ENCODE measurements at places on chromosomes 12 and 14.

- no peaks in the 10 kb centered on the region for H3K27me3 ChIP-seq
- H3K36me3 ChIP-seq, result no peaks in the 10 kb centered on the region
- H3K4me3 ChIP-seq, result no peak overlapping the region
Observed at GRCh38 chr14:78075555-78076277, 94.5 kb upstream of the NRXN3 start.

DNA sequence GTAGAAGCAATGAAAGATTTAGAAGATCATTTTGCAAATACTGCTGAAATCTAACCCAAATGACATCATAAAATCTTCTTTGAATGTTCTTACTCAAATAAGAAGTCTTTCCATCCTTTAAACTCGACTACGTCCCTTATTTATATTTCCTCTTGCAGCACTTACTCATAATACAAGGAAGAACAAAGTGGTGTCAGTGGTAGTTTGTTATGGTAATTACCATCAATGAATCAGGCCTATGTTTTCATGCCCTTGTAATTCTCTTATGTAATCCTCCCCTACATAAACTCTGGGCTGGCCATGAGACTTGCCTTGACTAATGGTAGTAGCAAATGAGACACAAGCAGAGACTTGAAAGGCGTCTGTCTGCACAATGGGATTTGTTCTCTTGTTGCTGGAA, 17.0 kb downstream of the EEA1 start:
- no peak overlapping the region for H3K27ac ChIP-seq
- H3K4me3 ChIP-seq, result no peak overlapping the region
- no peaks in the 10 kb centered on the region for H3K36me3 ChIP-seq

DNA sequence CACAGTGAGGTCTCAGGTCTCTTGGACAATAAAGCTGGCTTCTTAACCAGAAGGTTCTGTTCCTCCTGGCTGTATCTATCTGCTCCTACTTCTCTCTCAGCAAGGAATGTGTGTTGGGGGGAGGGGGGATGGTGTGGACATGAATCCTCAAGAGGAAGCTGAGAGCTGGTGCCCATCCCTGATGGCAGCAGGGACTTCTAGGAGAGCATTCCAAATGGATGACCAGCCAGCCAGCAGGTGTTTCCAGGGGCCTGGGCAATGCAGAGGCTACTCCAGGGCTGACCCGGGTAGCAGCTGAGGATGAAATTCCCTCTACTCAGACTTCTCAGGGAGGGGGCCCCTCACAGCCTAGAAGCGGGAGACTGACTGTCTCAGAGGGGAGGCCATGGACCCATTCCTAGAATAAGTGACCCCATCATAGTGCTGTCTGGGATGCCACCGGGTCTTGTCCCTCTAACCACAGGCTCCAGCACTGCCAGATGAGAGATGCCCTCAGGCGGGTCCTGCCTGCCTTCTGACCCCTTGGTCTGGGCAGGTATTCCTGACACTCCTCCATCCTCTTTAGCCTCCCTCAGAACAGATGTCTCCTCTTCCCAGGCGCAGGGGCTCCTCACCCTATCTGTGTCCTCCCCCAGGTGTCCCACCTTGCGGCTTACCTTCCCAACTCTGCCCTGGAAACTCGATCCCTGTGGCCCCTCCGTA, 1.2 kb downstream of the RAB15 start:
- no peaks in the 10 kb centered on the region for H3K27me3 ChIP-seq
- peak overlapping the region; percentile 78 for H3K4me3 ChIP-seq
- no peak overlapping the region for H3K27ac ChIP-seq
- H3K36me3 ChIP-seq, result no peaks in the 10 kb centered on the region
- no peak for DNase-seq

DNA sequence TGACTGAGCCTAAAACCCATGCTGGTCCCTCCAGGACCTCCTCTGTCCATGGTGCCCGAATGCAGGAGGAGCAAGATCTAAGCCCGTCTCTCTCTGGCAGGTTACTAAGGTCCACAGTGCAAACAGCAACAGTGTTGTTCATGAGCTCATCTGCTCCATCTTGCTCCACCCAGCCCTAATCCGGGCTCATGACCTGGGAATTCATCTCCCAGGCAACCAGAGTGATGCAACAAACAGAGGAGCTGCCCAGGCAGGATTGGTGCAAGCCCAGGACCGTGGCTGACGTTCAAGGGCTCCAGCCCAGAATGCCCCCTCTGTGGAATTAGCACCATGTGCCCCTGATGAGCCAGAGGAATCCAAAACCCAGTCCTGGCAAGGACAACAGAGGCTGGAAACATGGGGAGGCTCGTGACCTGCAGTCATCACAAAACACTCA, 29.9 kb downstream of the HSPB8 start:
- no peak overlapping the region for H3K4me3 ChIP-seq
- no peaks in the 10 kb centered on the region for H3K27me3 ChIP-seq
- H3K27ac ChIP-seq, result no peak overlapping the region
- H3K4me1 ChIP-seq, result no peaks in the 10 kb centered on the region

GRCh38 chr12:11877102-11877826, 193.5 kb upstream of the BCL2L14 start:
- H3K4me3 ChIP-seq, result no peak overlapping the region
- no peaks in the 10 kb centered on the region for H3K36me3 ChIP-seq
- no peaks in the 10 kb centered on the region for H3K27me3 ChIP-seq
- no peaks in the 10 kb centered on the region for H3K4me1 ChIP-seq
- DNase-seq, result no peak
